ENCODE measurements at places on chromosomes 16 and 17.

DNA sequence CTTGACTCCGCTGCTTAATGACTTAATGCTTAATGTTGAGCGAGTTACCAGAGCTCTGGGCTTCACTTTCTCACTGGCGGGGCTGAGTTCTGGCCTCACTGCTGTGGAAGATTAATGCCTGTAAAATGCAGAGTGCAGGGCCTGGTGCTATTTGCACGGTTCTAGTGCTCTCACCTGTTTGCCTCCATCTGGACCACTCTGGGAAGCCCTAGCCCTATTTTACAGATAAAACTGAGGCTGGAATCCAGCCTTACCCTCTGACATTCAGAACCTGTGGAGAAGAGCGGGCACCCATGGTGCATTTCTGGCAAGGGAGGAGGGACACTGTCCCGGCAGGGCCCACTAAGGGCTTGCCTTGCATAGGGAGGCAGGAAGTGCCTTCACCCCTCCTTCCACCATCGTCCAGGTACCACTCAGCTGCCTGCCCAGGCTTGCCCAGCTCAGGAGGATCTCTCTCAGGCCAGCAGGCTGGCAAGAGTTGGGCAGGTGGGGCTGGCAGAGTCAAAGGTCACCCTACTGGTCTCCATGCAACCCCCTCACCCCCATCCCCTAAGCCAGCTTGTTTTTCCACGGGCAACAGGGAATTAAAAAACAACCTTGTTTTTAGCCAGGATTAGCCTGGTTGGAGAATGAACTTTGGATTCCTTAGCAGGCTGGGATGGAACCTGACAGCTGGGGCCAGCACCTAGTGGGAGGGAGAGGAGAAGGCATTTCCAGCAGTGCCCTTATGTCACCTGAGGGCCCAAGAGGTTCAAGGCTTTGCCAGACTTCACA lies 4.1 kb upstream of the UBALD1 start:
- no peak for DNase-seq
- H3K36me3 ChIP-seq: peaks cover 19% of the 10 kb centered on the region
- no peak overlapping the region for H3K4me3 ChIP-seq

DNA sequence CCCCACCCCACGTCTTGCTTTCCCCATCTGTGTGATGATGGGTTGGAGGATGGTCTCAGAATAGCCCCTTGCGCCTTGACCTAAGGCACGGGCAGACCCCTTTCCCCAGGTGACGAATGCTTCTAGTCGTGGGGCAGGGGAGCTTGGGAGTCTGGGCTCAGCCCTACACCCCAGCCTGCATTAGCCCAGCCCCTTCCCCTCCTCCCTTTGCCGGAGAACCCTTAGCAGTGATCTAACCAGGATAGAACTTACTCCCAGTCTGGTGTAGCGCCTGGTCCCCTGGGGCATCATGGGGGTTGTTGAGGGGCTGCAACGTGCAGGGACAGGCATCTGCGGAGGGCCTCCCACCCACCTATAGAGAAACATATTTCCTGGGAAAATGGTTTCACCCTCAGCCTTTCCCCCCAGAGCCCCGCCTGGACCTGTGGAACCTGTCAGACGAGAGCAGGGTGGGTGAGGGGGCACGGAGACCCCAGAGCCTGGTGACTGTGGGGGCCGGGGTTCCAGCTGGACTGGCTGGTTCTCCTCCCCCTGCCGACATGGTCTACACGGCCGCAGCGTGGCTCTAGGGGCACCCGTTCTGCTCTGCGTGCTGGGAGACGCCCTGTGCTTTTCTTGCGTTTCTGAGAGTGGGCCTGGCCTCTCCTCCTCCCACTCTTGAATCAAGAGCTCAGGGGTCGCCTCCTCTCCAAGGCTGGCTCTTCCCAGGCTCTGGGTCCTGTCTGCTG lies 4.7 kb downstream of the SMTNL2 start:
- no peak overlapping the region for H3K4me3 ChIP-seq
- no peaks in the 10 kb centered on the region for H3K4me1 ChIP-seq
- peaks cover 36% of the 10 kb centered on the region for H3K27me3 ChIP-seq
- H3K27ac ChIP-seq: no peak overlapping the region
- H3K36me3 ChIP-seq: no peaks in the 10 kb centered on the region

- no peaks in the 10 kb centered on the region for H3K27me3 ChIP-seq
- H3K4me3 ChIP-seq: no peak overlapping the region
- H3K4me1 ChIP-seq: no peaks in the 10 kb centered on the region
- no peak overlapping the region for H3K27ac ChIP-seq
Observed at GRCh38 chr17:37170881-37171425, 204.8 kb upstream of the C17orf78 start.

GRCh38 chr17:7561589-7562207 lies at the start of gene SENP3:
Gene SENP3, plus strand, starts transcription at chr17:7561919. Its CDS starts 1,158 bp downstream, at chr17:7563077.
- H3K27ac ChIP-seq: peak within 1 kb of the TSS; percentile 97
- peak; percentile 86 for DNase-seq
- peaks cover 25% of the 10 kb centered on the region for H3K4me1 ChIP-seq
- H3K36me3 ChIP-seq: peaks cover 46% of the 10 kb centered on the region
- no peaks in the 10 kb centered on the region for H3K27me3 ChIP-seq
- peak within 1 kb of the TSS; percentile 95 for H3K4me3 ChIP-seq

- H3K36me3 ChIP-seq: peaks cover 7% of the 10 kb centered on the region
- H3K27me3 ChIP-seq: no peaks in the 10 kb centered on the region
- H3K27ac ChIP-seq: no peak overlapping the region
- H3K4me3 ChIP-seq: no peak overlapping the region
Observed at GRCh38 chr16:27737513-27737912, 187.6 kb downstream of the KATNIP start.

GRCh38 chr17:58005031-58005727 lies 1.9 kb downstream of the SRSF1 start:
- H3K4me1 ChIP-seq: peaks cover 33% of the 10 kb centered on the region
- peaks cover 77% of the 10 kb centered on the region for H3K36me3 ChIP-seq
- peak overlapping the region; percentile 100 for H3K4me3 ChIP-seq
- no peak for DNase-seq
- no peaks in the 10 kb centered on the region for H3K27me3 ChIP-seq

- no peaks in the 10 kb centered on the region for H3K27me3 ChIP-seq
- no peaks in the 10 kb centered on the region for H3K36me3 ChIP-seq
- peaks cover 41% of the 10 kb centered on the region for H3K4me1 ChIP-seq
- DNase-seq: no peak
- H3K4me3 ChIP-seq: no peak overlapping the region
Observed at GRCh38 chr17:27520491-27521185, 64.4 kb downstream of the KSR1 start.

DNA sequence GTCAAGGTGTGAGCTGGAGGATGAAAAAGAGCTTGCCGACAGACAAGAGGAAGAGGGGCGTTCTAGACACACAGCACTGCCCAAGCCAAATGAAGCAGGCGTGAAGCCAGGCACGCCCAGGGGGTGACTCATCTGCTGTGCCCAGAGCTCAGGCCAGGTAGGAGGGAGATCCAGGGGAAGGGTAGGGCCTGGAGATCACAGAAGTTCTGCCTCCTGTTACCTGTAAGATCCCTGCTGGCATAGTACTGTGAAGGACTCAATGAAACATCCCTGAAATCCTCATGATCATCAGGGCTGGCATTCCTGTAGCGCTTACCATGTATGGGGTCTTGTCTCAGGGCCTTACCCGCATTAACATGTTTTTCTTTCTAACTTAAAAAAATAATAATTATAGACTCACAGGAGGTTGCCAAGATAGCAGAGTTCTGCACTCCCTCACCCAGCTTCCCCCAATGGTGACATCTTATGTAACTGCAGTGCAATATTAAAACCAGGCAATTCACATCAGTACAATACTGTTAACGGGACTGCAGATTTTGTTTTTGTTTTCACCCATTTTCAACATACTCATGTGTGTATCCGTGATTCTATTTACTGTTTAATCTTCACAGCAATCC lies 158.6 kb downstream of the XYLT1 start:
- H3K36me3 ChIP-seq: peaks cover 1% of the 10 kb centered on the region
- peak overlapping the region; percentile 66 for H3K27ac ChIP-seq
- peak overlapping the region; percentile 15 for H3K4me3 ChIP-seq
- H3K4me1 ChIP-seq: peaks cover 11% of the 10 kb centered on the region
- H3K27me3 ChIP-seq: no peaks in the 10 kb centered on the region

DNA sequence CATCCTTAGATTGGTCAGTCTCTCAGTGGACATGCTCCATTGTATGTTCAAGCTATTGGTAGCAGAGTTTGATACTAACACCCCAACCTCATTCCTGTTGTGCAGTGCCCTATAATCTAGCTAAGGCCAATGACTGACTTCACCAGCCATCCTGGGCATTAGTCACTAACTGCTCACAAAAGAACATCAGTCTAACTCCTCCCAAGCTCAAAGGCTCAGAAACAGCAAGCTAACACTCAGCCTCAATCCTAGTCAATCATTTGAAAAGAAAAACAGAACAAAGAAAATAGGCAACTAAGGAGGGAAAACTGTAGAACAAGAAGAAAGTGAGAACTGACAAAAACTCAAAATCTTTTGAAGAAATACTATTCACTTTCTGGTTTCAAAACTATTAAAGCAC lies 199.1 kb upstream of the C17orf78 start:
- no peak overlapping the region for H3K27ac ChIP-seq
- DNase-seq: no peak
- H3K36me3 ChIP-seq: peaks cover 15% of the 10 kb centered on the region

- DNase-seq: no peak
- peaks cover 20% of the 10 kb centered on the region for H3K27me3 ChIP-seq
- H3K27ac ChIP-seq: peak overlapping the region; percentile 79
- H3K4me3 ChIP-seq: no peak overlapping the region
Observed at GRCh38 chr16:17488506-17488905, 17.7 kb upstream of the XYLT1 start.

GRCh38 chr16:12062343-12063003 lies 85.9 kb downstream of the SNX29 start:
- no peak overlapping the region for H3K27ac ChIP-seq
- no peaks in the 10 kb centered on the region for H3K27me3 ChIP-seq
- DNase-seq: no peak
- no peaks in the 10 kb centered on the region for H3K4me1 ChIP-seq

All from effector memory CD8-positive, alpha-beta T cell (primary cell).